ENCODE measurements at places on chromosomes 5 and 9.
A peak's percentile ranks its signal among the peaks of the same experiment; 100 is the strongest.

- no peak overlapping the region for H3K27ac ChIP-seq
- no peaks in the 10 kb centered on the region for H3K36me3 ChIP-seq
- H3K27me3 ChIP-seq = peaks cover 4% of the 10 kb centered on the region
Measured at GRCh38 chr5:133642153-133642722, 29.9 kb upstream of the FSTL4 start.

DNA sequence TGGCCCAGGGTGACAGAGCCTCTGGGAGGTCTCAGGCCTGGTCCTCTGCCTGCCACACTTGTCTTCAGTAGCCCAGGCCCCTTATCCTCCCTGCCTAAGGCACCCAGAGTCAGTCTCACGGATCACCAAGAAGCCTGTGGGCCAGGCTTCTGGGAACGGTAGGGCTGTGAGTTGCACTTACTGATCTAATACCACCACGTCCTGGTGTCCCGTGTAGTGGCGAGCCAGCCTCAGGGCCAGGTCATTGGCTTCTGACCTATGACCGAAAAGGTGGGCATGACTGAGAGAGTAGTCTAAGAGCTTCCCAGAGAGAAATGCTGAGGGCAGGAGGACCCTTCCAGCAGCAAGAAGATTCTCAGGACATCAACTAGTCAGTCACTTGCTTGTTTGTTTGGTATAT is 7.4 kb downstream of the PHYKPL start:
- H3K36me3 ChIP-seq = peaks cover 81% of the 10 kb centered on the region
- H3K4me3 ChIP-seq = no peak overlapping the region
- H3K27me3 ChIP-seq = no peaks in the 10 kb centered on the region
- peaks cover 12% of the 10 kb centered on the region for H3K4me1 ChIP-seq
- no peak overlapping the region for H3K27ac ChIP-seq

- H3K27me3 ChIP-seq = no peaks in the 10 kb centered on the region
- no peaks in the 10 kb centered on the region for H3K4me1 ChIP-seq
- H3K4me3 ChIP-seq = no peak overlapping the region
- no peak overlapping the region for H3K27ac ChIP-seq
- no peaks in the 10 kb centered on the region for H3K36me3 ChIP-seq
Measured at GRCh38 chr9:91884696-91885687, 65.0 kb downstream of the ROR2 start.

DNA sequence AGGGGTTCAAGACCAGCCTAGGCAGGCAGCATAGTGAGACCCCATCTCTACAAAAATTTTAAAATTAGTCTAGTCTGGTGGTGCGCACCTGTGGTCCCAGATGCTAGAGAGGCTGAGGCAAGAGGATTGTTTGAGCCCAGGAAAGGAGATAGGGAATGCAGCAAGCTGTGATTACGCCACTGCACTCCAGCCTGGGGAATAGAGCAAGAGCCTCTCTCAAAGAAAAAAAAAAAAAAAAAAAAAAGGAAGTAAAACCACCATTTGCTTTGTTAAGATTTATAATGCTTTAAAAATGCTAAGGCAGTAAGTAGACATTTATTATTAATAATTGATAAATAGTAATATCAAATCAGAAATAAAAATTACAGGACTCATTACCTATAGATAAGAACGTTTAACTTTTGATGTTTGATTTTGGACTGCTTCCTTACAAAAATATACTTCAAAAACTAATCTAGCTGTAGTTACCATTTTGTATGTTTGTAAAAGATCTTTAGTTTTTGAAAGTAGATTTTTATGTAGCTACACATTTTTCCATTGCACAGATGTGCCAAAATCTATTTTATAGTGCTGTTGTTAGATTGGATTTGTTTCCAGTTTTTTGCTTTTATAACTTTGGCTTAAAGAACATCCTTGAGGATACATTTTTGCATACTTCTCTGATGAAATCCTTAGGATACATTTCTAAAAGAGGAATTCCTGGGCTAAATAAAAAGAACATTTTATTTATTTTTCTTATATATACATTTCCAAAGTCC is 86.4 kb downstream of the INIP start:
- H3K27ac ChIP-seq = no peak overlapping the region
- no peaks in the 10 kb centered on the region for H3K36me3 ChIP-seq
- H3K27me3 ChIP-seq = no peaks in the 10 kb centered on the region

DNA sequence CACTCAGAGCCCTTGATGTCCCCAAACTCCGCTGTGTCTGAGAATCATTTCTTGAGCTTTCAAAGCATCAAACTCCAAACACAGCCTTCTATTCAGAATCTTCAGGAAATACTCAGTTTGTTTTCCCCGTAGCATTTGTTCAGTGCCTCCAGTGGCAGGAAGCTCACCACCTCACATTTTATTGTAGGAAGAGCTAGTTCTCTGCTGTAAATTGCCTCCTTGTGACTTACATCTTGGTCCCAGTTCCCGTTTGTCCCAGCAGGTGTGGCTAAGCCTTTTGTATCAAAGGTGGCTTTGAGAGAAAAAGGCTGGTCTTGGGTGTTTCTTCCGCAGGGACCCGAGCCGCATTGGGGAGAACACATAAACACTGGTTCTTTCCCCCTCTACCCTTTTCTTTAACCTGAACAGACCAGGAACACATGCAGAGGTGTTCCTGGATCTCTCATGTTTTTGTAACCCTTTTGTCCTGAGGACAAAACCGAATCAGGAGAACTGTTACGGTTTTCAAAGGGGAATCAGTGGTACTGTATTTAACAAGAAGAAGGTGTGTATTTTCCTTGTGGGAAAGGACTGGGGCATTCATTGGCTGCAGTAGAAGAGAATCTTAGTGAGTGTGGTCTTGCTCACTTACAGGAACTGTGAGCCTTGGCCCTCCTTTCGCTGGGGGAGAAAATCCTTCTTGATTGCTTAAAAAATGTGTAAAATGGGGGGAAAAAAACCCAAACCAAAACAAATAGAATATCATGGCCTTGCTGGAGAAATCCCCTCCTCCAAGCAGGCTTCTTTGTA is 1.9 kb downstream of the OSMR start:
- DNase-seq = no peak
- H3K4me3 ChIP-seq = peak overlapping the region; percentile 79
- no peaks in the 10 kb centered on the region for H3K27me3 ChIP-seq
- H3K36me3 ChIP-seq = no peaks in the 10 kb centered on the region
- peak overlapping the region; percentile 94 for H3K27ac ChIP-seq
- peaks cover 30% of the 10 kb centered on the region for H3K4me1 ChIP-seq

DNA sequence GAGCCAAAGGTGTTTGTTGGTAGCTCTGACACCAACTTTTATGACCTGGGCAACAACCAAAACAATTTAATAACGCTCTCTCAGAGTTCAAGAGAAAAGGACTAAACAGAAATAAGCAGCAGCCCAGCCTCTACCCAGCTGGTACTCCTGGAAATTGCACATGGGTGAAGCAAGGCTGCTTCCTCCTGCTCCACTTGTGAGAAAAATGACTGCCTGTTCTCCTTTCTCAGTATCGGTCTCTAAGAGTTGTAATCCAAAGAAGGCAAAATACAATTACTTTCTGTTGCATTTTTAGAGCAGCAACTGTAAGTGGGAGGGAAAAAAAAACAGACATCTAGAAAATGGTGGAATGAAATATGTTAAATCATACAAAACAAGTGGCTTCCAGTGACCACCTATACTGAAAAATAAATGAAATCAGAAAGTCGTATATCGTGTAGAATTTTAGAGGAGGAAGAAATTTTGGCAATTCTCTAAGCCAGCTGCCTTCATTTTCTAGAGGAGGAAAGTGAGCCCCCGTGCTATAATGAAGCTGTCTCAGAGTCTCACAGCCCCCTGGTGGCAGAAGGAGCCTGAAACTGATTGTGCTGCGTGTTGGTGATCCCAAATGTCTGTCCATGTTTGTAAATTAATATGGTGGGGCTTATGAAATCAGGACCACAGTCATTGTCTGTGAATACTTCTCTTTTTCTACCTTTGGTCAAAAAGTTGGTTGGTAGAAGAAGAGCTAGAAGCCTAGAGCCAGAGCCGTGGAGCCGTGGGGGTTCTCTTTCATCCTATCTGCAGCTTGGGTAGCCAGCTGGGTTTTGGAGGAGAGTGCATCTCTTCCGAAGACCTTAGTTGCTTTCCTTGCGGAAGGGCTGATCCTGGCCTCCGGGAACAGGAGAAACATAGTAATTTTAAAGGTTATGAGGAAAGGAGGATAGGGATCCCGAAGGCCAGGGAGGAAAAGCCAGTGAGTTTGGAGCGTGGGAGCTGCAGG is 139.9 kb downstream of the PIP5K1B start:
- H3K36me3 ChIP-seq = no peaks in the 10 kb centered on the region
- no peak for DNase-seq
- H3K27ac ChIP-seq = no peak overlapping the region
- H3K4me1 ChIP-seq = no peaks in the 10 kb centered on the region

- H3K4me1 ChIP-seq = no peaks in the 10 kb centered on the region
- H3K27me3 ChIP-seq = no peaks in the 10 kb centered on the region
- no peak for DNase-seq
- H3K36me3 ChIP-seq = no peaks in the 10 kb centered on the region
- no peak overlapping the region for H3K4me3 ChIP-seq
Measured at GRCh38 chr9:21499912-21500311, 17.8 kb upstream of the IFNE start.

GRCh38 chr5:173627860-173628392 is 11.5 kb upstream of the BOD1 start:
- H3K4me3 ChIP-seq = no peak overlapping the region
- DNase-seq = no peak
- H3K27me3 ChIP-seq = no peaks in the 10 kb centered on the region
- H3K27ac ChIP-seq = no peak overlapping the region
- no peaks in the 10 kb centered on the region for H3K4me1 ChIP-seq

DNA sequence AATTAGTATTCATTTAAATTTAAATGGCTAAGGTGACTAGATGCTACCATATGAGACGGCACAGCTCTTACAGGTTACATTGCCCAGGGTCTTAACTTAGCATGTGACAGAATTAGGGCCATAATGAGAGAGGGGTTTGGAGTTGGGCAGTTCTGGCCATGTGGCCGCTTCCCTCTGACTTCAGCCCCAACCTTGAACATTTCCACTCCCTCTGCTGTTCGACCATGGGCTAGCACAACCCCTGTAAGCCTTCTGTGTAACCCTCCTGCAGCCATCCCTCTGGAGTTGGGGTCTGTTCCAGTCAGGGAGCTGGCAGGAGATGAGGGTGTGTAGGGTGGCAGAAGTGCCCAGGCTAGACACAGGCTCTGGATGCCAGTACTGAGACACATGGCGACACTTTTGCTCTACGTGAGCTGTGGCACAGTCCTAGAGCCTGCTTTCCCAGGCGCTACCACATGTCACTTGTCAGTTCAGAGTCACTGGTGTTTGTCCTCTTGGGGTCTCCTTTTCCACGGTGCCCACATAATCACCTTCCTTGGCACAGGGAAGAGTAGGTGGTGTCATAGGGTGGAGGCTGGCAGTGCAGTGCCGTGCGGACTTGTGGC is 128.7 kb upstream of the PITX1 start:
- no peak for DNase-seq
- H3K36me3 ChIP-seq = no peaks in the 10 kb centered on the region
- H3K4me1 ChIP-seq = no peaks in the 10 kb centered on the region

GRCh38 chr5:178667101-178667500 is 40.3 kb upstream of the CLK4 start:
- DNase-seq = no peak
- H3K36me3 ChIP-seq = no peaks in the 10 kb centered on the region
- no peak overlapping the region for H3K4me3 ChIP-seq
- H3K27me3 ChIP-seq = peaks cover 33% of the 10 kb centered on the region
- no peak overlapping the region for H3K27ac ChIP-seq

DNA sequence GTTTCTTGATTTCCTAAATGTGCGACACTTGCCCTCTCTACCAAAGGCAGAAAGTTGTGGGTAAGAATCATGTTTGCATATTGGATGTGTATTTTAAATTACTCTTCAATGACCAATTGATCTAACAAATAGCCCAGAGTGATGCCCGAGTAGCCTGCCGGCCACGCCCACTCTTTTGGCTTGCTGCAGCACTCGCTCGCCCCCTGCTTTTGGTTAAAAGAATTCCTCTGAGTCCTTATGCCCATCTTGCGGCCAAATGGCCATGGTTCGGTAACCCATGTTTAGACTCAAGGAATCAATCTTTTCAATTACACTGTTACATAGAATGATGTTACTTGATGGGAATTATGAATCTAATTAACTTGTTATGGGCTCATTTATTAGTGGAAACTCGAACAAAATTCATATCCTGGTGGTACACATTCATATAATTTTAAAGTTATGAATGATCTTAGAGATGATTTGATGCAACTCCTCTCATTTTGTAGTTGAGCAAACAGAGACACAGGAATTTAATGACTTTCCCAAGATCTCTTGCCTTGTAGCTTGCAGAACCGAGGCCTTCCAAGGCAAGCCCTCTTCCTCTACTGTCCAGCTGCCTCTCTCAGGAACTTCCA is 36.5 kb downstream of the PPIC start:
- no peak for DNase-seq
- no peaks in the 10 kb centered on the region for H3K4me1 ChIP-seq

- no peak for DNase-seq
- no peaks in the 10 kb centered on the region for H3K36me3 ChIP-seq
Measured at GRCh38 chr5:156147261-156147943, 179.6 kb upstream of the SGCD start.

DNA sequence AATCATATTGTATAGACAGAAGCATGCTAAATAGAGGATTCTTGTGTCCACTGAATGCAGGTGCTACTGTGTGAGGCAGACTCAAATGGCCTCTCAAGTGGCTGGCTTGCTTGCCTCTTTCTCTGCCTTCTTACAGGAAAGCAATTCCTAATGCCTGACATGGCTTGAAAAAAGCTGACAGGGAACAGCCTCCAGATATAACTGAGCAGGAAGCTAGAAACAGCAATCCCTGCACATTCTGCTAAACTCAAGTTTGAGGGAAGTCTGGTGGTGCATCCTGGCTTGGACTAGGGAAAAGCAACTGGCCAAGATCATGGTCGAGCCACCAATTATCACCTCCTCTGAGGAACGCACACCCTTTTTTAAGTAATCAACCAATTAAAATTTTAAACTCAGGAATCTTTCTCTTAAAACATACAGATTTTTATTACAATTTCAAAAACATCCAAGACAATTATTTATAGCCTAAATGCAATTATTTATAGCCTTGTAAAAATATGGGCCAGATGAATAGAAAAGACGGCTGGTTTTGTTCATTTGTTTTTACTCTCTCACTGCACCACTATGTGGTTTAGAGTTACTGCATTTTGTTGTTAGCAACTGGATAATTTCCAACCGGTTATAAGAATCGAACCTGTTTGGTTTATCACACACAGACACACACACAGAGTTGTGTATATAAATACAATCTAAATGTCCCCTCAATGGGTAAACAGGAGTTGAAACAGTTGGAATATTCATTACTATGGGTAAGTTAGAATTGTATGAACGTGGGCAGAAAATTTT is 290.9 kb upstream of the ANKRD55 start:
- peak overlapping the region; percentile 1 for H3K27ac ChIP-seq
- no peaks in the 10 kb centered on the region for H3K36me3 ChIP-seq
- DNase-seq = no peak
- no peaks in the 10 kb centered on the region for H3K27me3 ChIP-seq

DNA sequence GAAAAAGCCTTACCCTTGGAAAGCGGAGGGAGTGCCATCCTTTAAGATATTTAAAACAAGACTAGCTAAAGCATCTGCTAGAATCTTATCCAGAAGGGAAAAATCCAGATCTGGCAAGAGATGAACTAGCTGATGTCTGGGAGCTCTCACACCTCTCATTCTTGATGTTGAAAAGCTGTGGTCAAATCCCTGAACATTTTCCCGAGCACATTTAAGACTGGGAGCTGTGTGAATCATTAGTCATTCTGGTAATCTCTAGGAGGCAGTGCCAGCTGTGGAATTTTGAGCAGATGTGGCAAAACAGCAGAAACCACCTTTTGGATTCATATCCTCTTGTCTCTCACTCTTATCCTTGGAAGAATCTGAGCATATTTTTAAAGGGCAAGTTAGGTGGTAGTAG is 218.0 kb downstream of the MAN2A1 start:
- no peak overlapping the region for H3K4me3 ChIP-seq
- no peak for DNase-seq
- H3K4me1 ChIP-seq = no peaks in the 10 kb centered on the region
- H3K27ac ChIP-seq = no peak overlapping the region

GRCh38 chr5:169429044-169429443 is 128.1 kb upstream of the SLIT3 start:
- H3K4me3 ChIP-seq = no peak overlapping the region
- H3K27me3 ChIP-seq = no peaks in the 10 kb centered on the region
- H3K27ac ChIP-seq = peak overlapping the region; percentile 12
- H3K4me1 ChIP-seq = no peaks in the 10 kb centered on the region

Data from suprapubic skin (tissue), 4 donors.